ENCODE measurements at places on chromosomes 2 and 18.

DNA sequence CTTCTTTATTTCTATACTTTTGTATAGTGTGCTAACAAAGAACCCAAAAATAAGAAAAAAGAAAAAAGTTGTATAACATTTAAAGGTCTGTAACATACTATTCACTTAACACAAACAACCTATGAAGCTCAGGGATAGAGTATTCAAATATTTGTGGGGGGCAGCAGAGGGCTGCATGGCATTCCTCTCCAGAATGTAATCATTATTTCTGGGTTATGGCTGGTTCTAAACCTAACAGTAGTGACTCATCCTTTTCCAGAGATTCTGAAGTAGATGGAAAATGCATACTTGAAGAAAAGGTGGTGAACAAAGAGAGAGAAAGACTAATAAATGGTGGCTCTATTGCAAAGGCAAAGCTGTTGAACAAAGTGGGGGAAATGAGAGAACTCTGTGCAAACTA, 249.4 kb downstream of the NRXN1 start:
- no peak for DNase-seq

DNA sequence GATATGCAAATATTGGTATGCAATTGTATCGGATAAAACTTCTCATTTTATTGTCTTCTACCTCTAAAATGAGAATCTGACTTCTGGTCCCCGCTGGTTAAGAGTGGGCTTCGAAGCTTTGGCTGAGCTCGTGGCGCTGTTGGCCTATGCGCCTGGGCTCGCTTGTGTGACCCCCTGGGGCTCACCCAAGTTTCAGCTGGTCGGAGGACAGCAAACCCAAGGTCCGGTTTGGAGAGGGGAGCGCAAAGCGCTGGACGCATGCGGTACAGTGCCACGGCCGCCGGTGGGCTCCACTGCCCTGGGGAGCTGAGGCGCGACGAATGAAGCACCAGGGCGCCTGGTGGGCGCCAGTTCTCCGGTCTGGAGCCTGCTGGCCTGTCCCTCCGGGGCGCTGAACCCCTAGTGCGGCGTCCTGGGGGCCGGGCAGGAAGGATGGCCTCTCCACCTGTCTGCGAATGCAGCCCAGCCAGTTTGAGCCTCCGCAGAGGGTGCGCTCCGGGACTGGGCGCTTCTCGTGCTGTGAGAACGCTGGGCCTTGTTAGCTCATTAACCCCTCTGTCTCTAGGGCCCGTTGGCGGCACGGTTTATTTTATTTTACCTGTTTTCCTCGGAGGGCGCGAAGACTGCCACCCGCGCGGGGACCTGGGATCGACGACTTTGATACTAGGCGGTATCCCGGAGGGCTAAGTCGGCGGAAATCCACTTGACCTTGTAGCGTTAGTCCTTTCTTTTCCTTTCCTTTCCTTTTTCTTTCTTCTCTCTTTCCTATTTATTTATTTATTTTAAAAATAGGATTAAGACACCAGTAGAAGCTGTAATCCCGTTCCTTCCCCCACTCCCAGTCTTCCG, 10.4 kb downstream of the MEIS1 start:
- DNase-seq = no peak

DNA sequence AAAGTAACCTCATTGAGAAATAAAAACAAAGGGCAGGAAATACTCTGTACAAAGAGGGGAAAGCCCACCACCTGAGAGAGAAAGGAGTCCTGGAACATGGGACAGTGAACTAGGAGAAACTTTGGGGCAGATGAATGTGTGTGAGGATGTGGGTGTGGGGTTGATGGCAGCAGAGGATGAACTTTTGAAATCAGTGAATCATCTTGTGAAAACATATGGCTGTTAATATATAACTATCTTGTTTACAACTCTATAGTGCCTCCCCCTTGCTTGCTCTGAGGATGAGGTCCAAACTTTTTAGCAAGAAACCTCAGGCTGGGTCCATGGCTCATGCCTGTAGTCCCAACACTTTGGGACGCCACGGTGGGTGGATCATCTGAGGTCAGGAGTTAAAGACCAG, 171.8 kb upstream of the LHCGR start:
- no peak for DNase-seq

- DNase-seq = no peak
Observed at GRCh38 chr2:107633580-107634147, 193.0 kb upstream of the RGPD4 start.

DNA sequence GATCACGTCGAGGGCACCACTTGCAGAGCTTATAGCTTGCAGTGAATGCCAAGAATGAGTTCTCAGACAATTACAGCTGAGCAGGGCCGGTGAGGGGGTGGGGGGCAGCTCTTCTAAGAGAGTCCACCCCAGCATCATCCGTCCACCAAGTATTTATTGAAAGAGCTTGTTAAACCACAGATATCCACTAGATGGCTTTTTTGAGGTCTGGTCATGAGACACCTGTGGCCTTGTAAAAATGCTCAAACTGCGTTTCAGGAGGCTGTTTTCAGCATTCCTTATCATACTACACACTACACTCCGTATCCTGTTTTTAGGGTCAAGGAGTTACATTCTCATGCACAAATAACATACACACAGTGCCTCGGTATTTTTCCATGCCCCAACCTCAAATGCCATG, 51.5 kb downstream of the DNAJC10 start:
- no peak for DNase-seq

- DNase-seq = no peak
Observed at GRCh38 chr2:201628545-201628944, 14.8 kb downstream of the TMEM237 start.

- no peak for DNase-seq
Observed at GRCh38 chr18:63237881-63238692, 81.5 kb downstream of the BCL2 start.

- DNase-seq = no peak
Observed at GRCh38 chr2:30280596-30281434, 49.5 kb downstream of the LBH start.

GRCh38 chr2:75790121-75790813, 79.6 kb upstream of the GCFC2 start:
- no peak for DNase-seq

GRCh38 chr2:15554525-15555218, 6.5 kb downstream of the NBAS start:
- DNase-seq = no peak

- DNase-seq = no peak
Observed at GRCh38 chr2:52036024-52036423, 1004.1 kb upstream of the NRXN1 start.

GRCh38 chr18:11432360-11432811, 177.0 kb upstream of the SLC35G4 start:
- DNase-seq = no peak

DNA sequence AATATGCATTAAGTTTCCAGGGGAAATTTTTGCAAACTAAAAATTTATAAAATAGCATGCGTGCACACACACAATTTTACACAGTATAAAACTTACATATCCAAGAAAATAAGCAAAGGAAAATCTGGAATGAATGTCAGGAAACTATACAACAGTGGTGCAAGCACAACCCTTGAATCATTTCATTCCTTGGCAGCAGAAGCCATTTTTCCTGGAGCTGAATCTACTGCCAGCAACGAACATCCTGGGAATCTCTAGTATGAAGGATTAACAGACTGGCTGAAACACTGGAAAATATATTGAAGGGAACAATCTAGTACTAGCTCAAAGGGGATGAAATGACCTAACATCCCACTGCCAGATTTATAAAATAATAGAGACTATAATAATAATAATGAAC, 235.3 kb downstream of the DYM start:
- DNase-seq = no peak

- DNase-seq = no peak
Observed at GRCh38 chr2:6793371-6793770, 72.3 kb downstream of the CMPK2 start.

DNA sequence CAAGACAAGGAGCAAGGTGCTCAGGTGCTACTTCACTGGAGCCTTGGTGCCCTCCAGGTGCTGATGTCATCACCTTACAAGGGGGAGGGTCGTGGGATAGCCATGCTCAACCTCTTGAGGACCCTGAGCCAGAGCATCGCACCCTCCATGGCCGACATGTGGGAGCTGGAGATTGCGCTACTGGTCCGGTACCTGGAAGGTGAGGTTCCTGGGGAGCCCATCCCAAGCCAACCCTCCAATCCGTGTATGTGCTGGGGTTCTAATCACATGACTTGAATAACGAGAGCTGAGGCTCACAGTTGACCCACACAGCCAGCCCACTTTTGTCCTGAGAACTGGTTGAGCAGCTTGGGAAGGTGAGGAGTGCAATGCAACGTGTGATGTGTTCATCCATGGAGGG, 25.9 kb downstream of the MROH2A start:
- no peak for DNase-seq

DNA sequence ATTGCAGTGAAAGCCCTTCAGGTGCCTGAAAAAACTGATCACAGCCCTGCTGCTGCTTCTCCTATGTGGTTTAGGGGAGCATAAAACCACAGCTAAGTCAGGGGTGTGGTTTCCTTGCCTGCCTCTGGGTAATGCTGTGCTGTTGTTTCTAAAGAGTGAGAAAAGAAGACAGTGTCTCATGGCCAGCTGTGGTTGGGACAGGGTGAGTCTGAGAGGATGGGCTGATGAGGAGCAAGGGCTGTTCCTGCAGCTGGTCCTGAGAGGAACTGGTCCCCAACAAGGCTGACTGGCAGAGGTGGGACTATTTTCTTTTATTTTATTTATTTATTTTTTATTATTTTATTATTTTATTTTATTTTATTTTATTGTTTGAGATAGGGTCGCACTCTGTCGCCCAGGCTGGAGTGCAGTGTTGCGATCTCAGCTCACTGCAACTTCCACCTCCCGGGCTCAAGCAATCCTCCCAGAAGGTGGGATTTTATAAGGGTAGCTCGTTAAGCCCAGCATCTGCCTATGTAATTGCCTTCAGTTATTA, 236.7 kb downstream of the FHOD3 start:
- peak; percentile 79 for DNase-seq

DNA sequence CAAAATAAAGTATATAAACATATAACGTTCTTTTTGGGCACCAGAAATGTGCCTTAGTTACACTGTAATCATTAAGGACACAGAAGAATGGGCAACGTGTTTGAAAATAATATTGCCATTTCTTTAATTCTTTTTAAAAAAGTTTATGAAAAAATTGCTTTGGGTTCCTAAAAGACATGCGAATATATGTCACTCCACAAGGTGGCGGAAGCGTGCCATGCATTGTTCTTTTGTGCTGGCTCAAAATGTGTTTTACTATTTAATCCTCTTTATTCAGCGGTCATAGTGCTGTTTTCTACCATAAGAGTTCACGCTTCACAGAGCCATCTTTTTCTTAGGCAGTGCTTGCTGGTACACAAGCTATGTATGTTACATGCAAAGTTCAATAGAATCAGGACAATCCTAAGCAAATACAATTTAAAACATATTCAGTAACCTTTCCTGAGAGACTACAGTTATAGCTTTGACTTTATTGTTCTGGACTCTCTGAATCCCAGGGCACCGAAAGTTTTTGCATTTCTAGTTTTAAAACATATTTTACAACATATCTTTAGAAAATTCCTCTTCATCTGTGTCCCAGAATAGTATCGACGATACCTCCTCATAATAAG, 147.8 kb upstream of the ERBB4 start:
- no peak for DNase-seq

DNA sequence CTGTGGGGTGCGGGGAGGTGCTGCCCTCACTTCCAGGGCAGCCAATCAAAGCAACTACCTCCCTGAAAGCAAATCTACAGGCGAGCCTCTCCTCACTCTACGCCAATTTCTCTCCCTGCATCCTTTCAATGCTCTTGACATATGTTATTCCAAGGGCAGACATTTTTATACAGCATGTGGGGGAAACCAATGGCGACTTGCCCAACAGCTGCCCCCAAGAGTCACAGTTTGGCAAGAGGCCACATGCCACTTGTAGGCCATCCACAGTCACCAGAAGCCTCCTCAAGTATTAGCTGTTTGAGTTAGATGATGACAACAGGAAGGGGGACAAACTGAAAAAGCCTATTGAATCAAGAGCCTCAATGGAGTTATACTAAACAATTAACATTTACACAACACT, 114.6 kb downstream of the MYO5B start:
- no peak for DNase-seq

GRCh38 chr2:101500860-101501259, 25.9 kb upstream of the RFX8 start:
- no peak for DNase-seq

DNA sequence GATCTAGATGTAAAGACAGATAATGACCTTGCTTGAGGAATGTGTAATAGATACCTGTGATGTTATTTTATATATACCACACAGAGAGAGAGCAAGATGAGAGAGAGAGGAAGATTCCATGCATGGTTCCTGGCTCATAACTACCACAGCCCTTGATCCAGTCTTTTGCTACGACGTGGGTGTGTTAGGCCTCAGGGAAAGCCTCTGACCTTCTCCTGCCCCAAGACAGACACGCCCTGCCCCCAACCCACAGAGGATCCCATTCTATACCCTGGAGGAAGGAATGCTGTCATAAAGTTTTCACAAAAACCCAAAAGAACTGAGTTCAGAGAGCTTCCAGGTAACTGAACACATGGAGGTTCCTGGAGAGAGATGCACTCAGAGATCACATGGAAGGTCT, 193.1 kb downstream of the ZEB2 start:
- DNase-seq = no peak

DNA sequence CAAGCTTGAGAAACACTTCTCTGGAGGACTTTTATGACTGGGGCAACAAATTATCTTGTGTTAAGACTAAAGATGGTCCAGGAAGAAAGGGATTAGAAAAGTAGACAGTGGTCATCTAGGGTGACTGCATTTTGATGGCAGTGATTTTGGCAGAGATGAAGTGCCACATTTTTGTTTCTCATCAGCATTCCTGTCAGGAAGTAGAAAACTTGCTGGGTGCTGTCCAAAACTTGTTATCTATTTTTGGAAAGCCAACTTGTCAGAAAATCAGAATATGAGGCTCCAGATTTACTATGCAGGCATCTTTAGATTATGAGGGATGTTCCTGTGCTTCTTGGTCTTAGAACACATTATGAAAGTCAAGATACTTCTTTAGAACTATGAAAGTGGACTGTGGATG, 29.0 kb upstream of the CALCRL start:
- no peak for DNase-seq

DNA sequence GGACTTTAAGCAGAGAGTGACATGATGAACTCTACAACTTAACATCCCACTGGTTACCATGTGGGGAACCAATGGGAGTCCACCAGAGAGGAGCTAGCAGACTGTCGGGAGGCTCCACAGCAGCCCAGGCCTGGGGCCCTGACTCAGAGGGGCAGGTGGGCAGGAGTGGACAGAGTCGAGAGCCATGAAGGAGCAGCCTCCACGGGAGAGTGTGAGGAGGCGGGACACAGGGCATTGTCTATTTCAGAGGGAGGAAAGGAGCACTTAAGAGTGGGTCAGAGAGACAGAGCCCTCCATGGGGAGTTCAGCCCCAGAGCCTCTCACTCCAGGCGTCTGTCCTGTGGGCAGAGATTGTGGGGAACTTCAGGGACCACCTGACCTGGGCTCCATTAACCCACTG, 118.7 kb downstream of the CYP26B1 start:
- DNase-seq = peak; percentile 56

GRCh38 chr2:120754067-120754960, 18.6 kb downstream of the GLI2 start:
- DNase-seq = no peak

DNA sequence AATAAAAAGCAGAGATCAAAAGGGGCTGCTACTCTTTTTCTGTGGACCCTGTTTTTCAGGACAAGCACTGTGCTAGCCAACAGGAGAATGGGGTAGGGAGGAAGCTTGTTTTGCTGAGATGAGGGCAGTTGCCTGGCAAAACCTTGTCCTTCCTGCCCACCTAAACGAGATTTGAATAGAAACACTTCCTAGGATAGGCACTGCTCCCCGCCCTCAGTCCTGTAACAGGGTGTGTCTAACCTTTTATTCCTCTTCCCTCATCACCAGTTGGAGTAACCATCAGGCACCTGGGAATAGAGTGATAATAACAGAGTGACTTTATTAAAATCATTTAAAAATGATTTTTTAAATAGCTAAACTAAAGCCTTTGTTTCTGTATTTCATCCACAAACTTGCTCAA, 368.8 kb downstream of the LNPK start:
- no peak for DNase-seq
